H1 (cell line): ENCODE measurements at places on chromosomes 7 and 10. TPM values are rescaled to one million over a fixed set of nuclear protein-coding genes. Genes with fewer than 3 reads are reported as not detected.

- no peaks in the 10 kb centered on the region for H3K4me1 ChIP-seq
- no peaks in the 10 kb centered on the region for H3K27me3 ChIP-seq
- DNase-seq = no peak
- no peak overlapping the region for H3K27ac ChIP-seq
- H3K4me3 ChIP-seq = no peak overlapping the region
- peaks cover 33% of the 10 kb centered on the region for H3K36me3 ChIP-seq
Observed at GRCh38 chr7:139078399-139078798, 31.1 kb downstream of the ZC3HAV1 start.

DNA sequence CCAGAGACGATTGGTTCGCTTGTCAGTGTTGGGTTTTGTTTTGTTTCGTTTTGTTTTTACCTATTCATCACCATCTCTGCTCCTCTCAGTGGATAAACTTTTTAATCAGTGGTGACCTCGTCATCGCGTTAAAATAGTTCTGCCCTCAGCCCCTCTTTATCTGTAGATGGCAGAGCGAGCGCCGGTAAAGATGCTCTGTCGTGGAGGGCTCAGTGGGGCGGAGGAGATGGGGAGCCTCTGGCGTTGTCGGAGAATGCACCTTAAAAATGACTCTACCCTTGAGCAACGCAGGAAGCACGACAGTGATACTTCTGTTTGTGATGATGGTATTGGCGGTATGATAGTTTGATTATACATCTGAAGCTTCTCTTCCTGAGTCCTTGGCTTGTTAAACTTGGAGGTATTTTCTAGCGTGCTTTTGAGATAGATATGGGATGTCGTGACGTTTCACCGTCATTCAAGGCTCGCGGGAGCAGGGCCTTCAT is 554 bp downstream of the CSGALNACT2 start:
- no peaks in the 10 kb centered on the region; the same call in none of the 2 replicates for H3K27me3 ChIP-seq
- no peak for DNase-seq
- no peak overlapping the region for H3K27ac ChIP-seq
- H3K4me1 ChIP-seq = no peaks in the 10 kb centered on the region; the same call in 1 of the 2 replicates
- H3K36me3 ChIP-seq = no peaks in the 10 kb centered on the region
- peak overlapping the region; percentile 84 for H3K4me3 ChIP-seq

DNA sequence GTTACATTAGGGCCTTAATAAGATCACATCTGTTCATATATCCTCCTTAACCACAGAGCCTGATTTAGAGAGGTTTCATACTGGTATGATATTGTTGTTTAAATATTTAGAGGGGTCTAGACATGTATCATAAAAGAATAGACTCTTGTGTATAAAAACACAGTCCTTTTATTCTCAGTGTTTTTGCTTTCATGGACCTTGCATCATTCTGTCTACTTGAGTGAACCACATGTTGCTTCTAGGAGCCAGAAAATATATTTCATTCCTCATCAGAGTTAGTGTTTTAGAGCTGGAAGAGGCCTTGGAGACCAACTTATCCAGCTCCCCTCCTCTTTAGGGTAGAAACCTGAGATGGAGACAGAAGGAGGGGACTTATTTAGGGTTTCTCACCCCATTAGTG is 312.8 kb downstream of the LRMDA start:
- no peak for DNase-seq
- no peak overlapping the region for H3K27ac ChIP-seq
- H3K36me3 ChIP-seq = no peaks in the 10 kb centered on the region
- H3K4me3 ChIP-seq = no peak overlapping the region
- H3K27me3 ChIP-seq = no peaks in the 10 kb centered on the region

GRCh38 chr7:134873253-134873652 is 93.8 kb downstream of the CALD1 start:
- no peaks in the 10 kb centered on the region for H3K4me1 ChIP-seq
- no peak overlapping the region for H3K4me3 ChIP-seq
- H3K27me3 ChIP-seq = peaks cover 1% of the 10 kb centered on the region
- no peak for DNase-seq
- no peaks in the 10 kb centered on the region for H3K36me3 ChIP-seq

GRCh38 chr7:92708111-92709042 is 118.2 kb upstream of the FAM133B start:
- no peaks in the 10 kb centered on the region for H3K36me3 ChIP-seq
- DNase-seq = no peak
- H3K4me3 ChIP-seq = no peak overlapping the region

DNA sequence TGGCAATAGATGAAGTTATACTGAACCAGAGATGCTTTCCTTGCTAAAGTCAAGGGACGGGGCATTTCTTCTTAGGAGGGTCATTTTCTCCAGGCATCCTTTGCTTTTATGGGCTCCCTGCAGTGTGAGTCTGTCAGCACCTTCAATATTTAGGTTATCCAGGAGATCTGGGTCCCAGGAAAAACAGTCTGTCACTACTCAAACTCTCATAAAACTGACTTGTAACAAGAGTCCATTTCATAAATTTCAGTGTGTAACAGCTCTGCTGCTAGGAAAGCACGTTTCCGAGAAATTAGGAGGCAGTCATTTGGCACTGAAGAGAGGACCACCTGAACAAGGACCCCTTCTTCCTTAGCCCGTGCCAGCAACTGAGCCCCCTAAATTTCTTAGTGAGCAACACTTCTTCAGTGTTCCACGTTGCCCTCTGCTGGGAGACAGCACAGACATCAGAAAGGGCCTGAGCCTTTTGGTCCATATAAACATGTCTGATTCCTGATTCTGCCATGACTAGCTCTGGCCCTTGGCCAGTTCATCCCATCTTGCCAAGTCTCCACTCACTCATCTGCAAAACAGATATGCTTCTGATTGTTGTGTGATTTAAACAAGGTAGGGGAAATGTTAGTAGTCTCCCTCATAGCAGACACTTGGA is 7.2 kb downstream of the GCC1 start:
- H3K27me3 ChIP-seq = no peaks in the 10 kb centered on the region
- H3K4me1 ChIP-seq = no peaks in the 10 kb centered on the region
- H3K36me3 ChIP-seq = 0 out of 2 replicates have a peak, but pooled peaks cover 2% of the 10 kb centered on the region
- H3K27ac ChIP-seq = no peak overlapping the region

GRCh38 chr10:4257939-4258465 is 473.0 kb upstream of the KLF6 start:
- no peak for DNase-seq
- no peaks in the 10 kb centered on the region for H3K4me1 ChIP-seq
- no peak overlapping the region for H3K27ac ChIP-seq
- H3K4me3 ChIP-seq = no peak overlapping the region
- H3K27me3 ChIP-seq = no peaks in the 10 kb centered on the region
- no peaks in the 10 kb centered on the region for H3K36me3 ChIP-seq

DNA sequence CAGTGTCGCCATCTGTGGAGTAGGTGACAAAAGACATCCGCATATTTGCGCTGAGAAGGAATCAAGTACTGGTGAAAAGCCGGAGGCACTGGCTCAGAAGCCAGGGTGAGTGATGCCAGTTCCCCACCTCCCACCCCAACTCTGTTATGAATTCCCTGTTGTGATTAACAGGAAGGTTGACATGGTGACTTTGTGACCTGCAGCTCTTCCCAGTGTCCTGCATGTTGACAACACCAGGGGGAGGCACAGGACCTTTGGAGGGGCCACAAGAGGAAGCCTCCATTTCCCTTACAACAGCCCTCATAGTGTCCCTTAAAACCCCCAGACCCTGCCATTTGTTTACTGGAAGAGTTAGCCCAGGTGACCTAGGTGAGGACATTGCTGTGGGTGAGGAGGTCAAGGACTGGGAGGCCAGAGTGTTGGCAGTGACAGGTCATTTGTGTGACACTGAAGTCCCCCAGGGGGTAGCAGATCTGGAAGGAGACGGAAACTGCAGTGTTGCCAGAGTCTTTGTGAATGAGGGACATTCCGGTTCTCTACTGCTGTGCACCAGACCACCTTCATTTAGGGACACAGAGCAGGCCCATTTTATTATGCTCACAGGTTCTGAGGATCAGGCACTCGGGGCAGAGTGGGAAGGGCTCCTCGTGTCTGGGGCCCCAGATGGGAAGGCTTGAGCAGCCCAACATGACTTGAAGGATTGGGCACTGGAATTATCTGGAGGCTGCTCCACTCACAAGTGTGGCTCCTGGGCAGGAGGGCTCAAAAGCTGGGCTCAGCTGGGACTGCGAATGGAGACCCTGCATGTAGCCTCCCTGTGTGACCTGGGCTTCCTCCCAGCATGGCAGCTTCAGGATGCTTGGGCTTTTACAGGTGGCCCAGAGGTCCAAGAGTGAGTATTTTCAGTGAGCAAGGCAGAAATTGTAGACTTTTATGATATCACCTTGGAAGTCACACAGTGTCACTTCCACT is 13.0 kb upstream of the ANTXRL start:
- no peak overlapping the region for H3K4me3 ChIP-seq
- H3K27ac ChIP-seq = no peak overlapping the region
- no peaks in the 10 kb centered on the region for H3K27me3 ChIP-seq
- no peaks in the 10 kb centered on the region for H3K36me3 ChIP-seq
- H3K4me1 ChIP-seq = no peaks in the 10 kb centered on the region
- peak; percentile 59 for DNase-seq

GRCh38 chr10:27535317-27535716 is 31.2 kb downstream of the RAB18 start:
- H3K27me3 ChIP-seq = no peaks in the 10 kb centered on the region
- peaks cover 5% of the 10 kb centered on the region; the same call in 1 of the 2 replicates for H3K36me3 ChIP-seq
- no peak for DNase-seq
- no peak overlapping the region for H3K27ac ChIP-seq

GRCh38 chr7:98784216-98784785 is 85.5 kb downstream of the TMEM130 start:
- H3K27ac ChIP-seq = no peak overlapping the region
- no peaks in the 10 kb centered on the region; the same call in 1 of the 2 replicates for H3K4me1 ChIP-seq
- H3K27me3 ChIP-seq = no peaks in the 10 kb centered on the region
- H3K36me3 ChIP-seq = no peaks in the 10 kb centered on the region
- DNase-seq = no peak
- no peak overlapping the region for H3K4me3 ChIP-seq

TNKS2 gene
- total RNA-seq = 71.8 and 73.6 TPM in 2 replicates

LRIT1 gene
- not detected in 2 replicates for total RNA-seq

SPDYE8 gene
- not detected in 2 replicates for total RNA-seq

VGF gene
- 7.0 and 7.4 TPM in 2 replicates for total RNA-seq
